ENCODE measurements at places on chromosomes 5 and 9.

DNA sequence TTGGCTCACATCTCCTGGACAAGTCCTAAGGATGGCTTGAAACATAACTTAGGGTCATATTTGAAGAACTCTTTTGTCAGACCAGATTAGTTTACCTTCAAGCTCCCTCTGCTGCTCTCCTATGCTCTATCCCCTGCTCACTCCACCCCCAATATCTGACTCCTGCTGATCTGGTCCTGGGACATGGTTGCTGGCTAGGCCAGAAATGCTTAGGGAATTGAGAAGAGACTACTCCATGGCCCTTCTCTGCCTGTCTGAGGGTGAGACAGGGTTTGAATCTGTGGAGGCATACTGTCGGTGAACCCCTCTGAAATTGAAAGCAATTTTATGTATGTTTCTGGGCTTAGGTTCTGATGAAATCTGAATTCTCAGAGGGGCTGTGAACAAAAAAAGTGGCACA lies 3.3 kb downstream of the OTULIN start:
- DNase-seq: no peak

GRCh38 chr9:108612513-108612912 lies 243.3 kb downstream of the ACTL7B start:
- DNase-seq: no peak

GRCh38 chr5:93107805-93108520 lies 473.1 kb downstream of the NR2F1-AS1 start:
- no peak for DNase-seq

GRCh38 chr5:179421144-179421901 lies 76.1 kb upstream of the ADAMTS2 start:
- no peak for DNase-seq

DNA sequence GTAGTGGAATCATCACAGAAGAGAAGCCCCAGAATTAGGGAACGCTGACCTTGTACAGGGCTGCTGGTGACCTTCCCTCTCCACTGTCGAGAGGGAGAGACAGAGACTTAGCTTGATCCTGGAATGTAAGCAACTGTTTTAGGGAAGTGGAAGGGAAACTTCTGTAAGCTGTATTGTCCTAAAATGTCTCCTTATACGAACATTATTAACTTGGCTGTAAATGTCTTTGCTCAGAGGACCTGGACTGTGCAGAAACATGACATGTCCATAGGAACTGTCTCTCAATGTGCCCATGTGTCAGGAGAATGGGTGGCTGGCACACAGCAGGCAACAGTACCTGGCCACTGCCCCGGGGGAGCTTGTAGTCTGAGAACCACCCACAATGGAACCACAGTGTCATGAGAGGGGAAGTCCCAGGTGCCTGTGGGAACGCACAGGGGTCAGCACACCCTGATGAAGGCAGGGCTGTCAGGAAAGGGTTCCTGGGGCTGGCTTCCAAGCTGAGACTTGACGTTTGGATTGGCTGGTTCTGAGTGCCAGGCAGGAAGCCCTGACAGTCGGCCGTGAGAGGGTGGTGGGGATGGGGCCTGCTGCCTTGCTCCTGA lies 34.0 kb downstream of the DAP start:
- DNase-seq: no peak
